RPMI7951 (cell line): ENCODE measurements at places on chromosomes 1 and 21.

GRCh38 chr1:39631361-39632322 is 7.8 kb downstream of the HEYL start:
- no peak for DNase-seq

DNA sequence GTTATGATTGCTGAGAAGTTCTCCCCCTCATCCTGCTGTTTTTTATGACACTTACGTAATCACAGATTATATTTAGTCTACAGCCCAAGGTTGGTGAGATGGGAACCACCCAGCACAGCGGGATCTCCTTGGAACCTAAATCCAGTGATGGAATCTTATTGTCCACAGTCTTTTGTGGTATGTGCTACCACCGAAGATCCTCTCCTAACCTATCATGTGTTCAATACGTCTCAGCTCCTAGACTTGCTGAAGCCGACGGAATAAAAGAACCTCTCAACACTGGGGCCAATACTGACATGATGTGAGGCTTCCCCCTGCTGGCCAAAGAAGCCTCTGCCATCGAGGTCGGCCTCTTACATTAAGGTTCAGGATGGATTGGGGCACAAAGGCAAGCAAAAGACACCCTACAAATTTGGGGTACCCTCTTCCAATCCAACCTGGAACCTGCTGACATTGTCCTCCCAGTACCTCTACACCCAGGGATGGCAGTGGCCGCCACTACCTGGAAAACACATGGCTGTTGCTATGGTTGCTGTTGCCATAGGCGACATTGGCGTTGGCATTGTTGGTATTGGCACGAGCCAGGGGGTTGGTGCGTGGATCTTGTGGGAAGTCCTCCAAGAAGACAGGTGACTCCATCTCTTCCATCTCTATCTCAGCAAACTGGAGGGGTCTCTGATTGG is 19.4 kb upstream of the KIF21B start:
- DNase-seq = peak; percentile 60

DNA sequence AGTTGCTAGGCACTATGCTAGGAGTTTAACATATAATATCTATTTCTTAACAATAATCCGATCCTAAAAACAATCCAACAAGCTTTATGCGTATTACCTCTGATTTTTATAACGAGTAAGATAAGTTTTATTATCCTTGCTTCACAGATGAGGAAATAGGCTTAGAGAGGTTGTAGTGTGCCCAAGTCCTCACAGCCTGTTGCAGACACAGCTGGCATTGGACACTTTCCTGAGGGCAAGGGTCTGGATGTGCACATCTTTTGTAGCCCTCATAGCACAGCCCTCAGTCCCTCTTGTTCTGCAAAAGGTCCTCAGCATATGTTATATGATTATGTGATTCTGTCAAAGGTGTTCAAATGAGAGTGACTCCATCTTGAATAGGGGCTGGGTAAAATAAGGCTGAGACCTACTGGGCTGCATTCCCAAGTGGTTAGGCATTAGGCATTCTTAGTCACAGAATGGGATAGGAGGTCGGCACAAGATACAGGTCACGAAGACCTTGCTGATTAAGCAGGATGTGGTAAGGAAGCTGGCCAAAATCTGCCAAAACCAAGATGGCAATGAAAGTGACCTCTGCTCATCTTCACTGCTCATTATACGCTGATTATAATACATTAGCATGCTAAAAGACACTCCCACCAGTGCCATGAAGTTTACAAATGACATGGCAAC is 75.7 kb upstream of the F3 start:
- DNase-seq = peak; percentile 97

DNA sequence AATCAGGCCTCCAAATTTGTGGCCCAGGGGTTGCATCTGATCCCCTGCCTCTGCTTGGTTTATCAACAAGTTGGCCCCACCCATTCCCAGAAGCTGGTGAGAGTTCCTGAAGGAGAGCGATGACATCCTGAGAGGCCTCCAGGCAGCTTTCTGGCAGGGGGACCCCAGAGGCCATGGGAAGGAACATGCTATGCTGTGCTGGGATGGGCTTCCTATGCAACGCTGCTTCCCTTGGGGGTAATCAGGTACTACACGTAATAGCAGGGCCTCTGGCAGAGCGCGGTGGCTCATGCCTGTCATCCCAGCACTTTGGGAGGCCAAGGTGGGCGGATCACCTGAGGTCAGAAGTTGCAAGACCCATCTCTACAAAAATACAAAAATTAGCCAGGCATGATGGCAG is 8.4 kb upstream of the MTF1 start:
- DNase-seq = no peak
